Putamen (tissue), 1 donor: ENCODE measurements at places on chromosomes 1 and 21.

DNA sequence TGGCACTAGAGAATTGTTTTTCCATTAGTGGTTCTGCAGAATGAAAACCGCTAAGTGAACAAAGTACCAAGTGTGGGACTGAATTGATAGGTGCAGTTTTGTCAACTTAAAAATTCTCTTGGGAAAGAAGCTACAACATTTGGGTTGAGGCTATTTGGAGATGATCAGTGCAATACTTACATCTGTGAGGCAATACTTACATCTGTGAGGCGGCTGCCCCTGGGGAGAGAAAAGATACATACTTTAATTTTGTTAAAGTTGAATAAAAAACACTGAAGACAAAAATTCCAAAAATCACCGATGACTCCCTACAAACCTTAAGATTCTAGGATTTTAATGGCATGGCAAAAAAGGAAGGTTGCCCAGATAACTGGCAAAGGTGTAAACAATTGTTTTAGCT is 1.7 kb downstream of the CFAP410 start:
- DNase-seq: no peak

GRCh38 chr1:232845406-232845955 is 40.3 kb downstream of the MAP10 start:
- DNase-seq: no peak

DNA sequence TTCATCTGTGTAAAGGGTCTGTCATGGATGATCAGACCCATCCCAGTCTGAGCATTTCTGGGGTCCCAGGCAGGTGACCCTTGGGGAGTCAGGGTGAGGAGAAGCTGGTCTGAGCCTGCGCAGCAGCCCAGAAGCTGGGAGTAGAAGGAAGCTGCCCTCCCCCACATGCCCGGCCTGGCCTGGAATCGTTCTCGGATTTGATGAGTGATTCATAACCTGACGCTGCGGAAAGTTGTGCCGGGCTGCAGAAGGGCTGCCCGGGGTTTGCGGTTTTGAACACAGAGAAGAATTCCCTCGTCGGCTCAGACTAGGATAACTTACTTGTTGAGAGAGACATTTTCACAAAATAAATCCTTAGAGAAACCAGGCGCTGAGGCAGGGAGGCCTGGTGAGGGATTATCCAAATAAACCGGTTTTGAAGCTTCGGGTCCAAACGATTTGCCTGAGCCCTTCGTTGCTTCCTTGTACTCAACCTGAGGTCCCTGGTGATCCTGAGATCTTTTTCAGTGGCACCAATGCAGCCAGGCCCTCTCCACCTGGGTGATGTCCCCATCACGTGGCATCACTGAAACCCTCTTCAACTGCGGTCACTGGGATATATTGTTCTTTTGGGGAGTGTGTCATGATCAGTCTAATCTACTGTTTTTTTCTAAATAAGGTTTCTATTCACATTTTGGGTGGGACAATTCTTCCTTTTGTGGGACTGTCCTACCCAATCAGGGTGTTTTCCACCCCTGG is 29.2 kb downstream of the EPHB2 start:
- DNase-seq: no peak

GRCh38 chr1:41633764-41634163 is 149.3 kb upstream of the EDN2 start:
- DNase-seq: no peak

- peak; percentile 70 for DNase-seq
Measured at GRCh38 chr1:2443277-2444137, 31.1 kb upstream of the PEX10 start.

DNA sequence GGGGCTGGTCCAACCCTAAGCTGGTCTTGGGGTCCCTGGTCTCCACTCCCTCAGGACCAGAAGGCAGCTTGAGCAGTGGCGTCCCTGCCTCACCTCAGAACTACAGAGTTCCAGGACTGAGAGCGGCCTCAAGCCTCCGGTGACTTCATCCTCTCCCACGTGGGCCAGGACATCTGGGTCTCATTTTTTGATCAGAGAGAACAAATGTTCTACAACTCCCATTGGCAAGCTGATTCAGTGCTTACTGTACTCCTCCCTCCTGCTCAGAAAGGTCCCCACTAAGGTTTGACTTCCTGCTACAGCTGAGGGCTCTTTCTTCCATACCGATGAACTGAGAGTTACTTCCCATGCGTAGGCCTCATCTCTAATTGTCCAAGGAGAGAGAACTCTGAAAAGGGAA is 78.5 kb downstream of the PLXNA2 start:
- no peak for DNase-seq

DNA sequence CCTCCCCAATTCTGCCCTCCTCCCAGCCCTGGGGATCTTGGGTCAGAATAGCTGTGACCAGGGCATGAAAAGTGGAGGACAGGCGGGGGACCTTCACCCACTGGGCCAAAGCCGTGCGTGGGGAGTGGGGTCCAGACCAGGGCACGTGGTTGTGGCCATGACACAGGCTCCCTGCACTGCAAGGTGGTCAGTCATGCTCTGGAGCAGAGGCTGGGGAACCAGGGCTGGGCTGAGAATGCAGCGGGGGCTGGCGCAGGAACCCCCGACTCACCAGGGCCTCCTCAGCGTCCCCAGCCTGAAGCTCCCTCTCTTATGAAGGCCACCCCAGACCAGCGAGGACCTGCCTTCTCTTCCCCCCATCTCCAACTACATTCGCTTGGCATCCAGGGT is 2.7 kb downstream of the DVL1 start:
- DNase-seq: no peak

- DNase-seq: no peak
Measured at GRCh38 chr1:5479876-5480646, 512.2 kb downstream of the NPHP4 start.

DNA sequence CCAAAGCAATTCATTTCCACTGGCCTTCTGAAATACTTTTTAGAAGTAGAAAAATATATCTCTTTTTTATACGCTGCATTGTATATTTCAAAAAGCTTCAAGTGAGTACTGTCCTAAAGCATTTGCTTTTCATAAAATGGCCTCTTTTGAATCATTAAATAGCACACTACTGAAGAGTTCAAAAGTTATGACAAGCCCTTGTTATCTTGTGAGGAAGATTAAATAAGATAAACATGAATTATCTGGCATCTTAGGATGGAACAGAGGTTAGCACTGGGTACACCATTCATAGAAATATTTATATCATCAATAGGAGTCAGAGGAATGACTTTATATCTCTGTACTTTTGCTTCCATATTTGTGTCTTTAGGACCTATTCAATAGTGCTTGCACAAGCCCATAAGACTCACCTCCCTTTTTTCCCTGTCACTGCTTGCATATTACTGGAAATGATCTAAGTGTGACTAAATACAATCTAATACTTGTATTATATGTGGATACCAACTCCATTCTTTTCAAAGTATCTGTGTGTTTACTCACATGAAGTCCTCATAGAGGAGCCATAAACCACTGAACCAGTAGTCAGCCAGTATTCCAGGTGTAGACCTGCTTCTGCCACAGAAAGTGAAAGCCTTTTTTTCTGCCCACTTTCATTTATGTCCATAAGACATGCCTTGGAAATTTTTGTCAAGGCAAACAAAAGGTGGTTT is 274.2 kb upstream of the C1orf105 start:
- no peak for DNase-seq

GRCh38 chr1:233122779-233123178 is 172.4 kb downstream of the NTPCR start:
- no peak for DNase-seq

GRCh38 chr21:34726627-34727337 is 58.0 kb downstream of the CLIC6 start:
- no peak for DNase-seq

- no peak for DNase-seq
Measured at GRCh38 chr1:35033346-35033745, 1.6 kb upstream of the ZMYM6 start.

GRCh38 chr21:44517175-44517899 is 22.7 kb downstream of the KRTAP10-1 start:
- no peak for DNase-seq

DNA sequence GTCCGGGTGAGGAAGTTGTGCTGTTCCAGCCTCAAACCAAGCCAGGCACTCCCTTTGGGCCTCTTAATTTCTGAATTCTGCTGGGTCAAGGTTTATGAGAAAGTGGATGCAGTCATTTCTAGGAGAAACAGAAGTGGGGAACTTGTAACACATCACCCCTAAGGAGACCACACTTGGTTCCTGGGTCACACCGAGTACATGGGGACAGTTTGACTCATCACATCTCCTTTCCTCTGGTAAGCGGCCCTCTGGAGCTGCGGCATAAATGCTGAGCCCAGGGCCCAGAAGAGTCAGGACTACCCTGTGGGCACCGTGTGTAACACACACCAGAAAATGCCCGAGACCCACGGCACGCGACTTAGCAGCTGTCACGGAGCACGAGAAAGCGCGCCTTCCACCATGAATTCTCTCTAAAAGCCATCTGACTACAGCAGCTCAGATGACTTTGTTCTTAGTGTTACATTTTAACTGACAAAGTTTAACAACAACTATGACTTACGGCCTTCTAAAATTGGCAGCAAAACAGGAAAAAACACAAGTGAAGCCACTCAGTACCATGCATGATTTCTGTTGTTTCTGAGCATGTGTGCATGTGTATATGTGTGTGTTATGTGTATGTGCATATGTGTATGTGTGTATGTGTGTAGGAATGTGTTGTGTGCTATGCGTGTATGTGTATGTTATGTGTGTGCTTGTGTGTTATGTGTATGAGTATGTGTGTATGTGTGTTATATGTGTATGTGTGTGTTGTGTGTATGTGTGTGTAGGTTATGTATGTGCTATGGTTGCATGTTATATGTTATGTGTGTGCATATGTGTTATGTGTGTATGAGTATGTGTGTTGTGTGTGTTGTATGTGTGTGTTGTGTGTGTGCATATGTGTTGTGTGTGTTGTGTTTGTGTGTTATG is 50.8 kb downstream of the TOMM20 start:
- no peak for DNase-seq

DNA sequence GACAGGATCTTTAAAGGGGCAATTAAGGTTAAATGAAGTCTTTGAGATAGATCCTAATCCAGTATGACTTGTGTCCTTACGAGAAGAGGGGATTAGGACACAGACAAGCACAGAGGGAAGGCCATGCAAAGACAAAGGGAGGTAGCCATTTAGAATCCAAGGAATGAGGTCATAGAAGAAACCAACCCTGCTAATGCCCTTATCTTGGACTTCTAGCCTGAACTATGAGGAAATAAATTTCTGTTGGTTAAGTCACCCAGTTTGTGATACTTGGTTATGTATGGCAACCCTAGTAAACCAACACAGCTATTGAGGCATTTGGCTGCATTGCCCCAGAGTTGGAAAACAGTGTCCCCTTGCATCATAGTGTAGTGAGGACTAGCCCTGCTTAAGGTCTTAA is 121.3 kb downstream of the MAST2 start:
- DNase-seq: no peak

GRCh38 chr1:223010582-223011504 is 132.2 kb downstream of the TLR5 start:
- no peak for DNase-seq

- no peak for DNase-seq
Measured at GRCh38 chr1:233998891-233999290, 94.4 kb downstream of the SLC35F3 start.

- DNase-seq: no peak
Measured at GRCh38 chr21:17688912-17689874, 76.5 kb upstream of the BTG3 start.

DNA sequence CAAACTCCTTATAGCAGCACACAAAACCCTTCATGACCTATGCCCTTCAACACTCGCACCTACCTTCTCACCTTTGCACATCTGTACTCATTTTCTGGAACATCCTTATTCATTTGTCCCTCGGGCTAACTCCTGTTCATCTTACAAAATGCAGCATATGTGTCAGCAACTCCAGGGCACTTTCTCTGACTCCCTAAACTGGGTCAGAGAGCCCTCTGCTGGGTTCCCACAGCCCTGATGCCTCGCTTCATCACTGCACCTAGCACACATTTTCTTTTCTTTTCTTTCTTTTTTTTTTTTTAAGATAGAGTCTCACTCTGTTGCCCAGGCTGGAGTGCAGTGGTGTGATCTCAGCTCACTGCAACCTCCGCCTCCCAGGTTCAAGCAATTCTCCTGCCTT is 54.0 kb downstream of the RAB3B start:
- DNase-seq: no peak

DNA sequence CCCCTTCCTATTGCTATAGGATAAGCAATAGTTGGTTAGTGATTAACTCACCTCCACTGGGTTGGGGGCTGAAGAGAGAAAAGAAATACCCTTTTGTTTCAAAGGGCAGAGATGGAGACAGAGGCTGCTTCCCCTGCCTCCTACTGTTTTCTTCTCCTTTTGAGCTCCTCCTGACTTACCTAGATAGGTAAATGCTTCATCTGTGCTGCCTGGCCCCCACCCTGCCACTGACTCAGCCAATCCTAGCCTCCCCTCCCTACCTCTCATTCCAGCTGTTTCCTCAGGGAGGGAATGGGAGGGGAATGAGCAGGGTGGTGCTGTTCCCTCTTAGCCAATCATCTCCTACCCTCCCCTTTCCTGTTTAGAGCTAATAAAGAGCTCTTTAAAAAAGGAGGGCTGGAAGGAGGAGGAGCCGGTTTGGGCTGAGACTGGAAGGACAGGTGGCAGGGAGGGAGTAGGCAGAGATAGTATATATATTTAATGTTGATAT is at the start of gene C1orf116:
Gene C1orf116, minus strand, starts transcription at position 229 of the 490 bp plus-strand sequence. CDS start 5,158 bp downstream, outside the sequence.
- no peak for DNase-seq

GRCh38 chr1:117015724-117016123 is 14.2 kb downstream of the CD101 start:
- DNase-seq: no peak

- no peak for DNase-seq
Measured at GRCh38 chr1:9068981-9069325, 482 bp downstream of the SLC2A5 start.

GRCh38 chr1:222583079-222583478 is 6.7 kb downstream of the TAF1A start:
- DNase-seq: no peak
